Stimulated activated CD8-positive, alpha-beta memory T cell treated with anti-CD3 and anti-CD28 coated beads, Interleukin-15, amount 100 ng/mL, for 48 hours (primary cell): ENCODE measurements at places on chromosomes 11 and 22.

GRCh38 chr11:17432002-17432401 is 43.5 kb upstream of the KCNJ11 start:
- DNase-seq = no peak

DNA sequence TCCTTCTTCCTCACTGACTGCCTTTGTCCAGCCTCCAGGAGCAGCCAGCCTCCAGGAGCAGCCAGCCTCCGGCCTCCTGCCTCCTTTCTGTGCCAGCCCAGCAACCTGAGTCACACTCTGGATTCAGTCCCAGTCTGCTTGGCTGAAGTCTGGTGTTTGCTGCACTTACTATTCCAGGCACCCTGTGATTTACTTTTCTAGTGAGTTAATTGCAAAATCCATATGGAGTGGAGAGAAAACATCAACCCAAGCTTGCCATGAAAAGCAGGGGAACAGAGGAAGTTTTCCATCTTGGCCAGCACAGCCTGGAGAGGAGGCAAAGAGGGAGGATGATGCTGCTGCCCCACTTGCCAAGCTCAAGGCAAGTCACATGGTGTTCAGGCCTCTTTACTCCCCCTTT is 400.5 kb downstream of the TENM4 start:
- no peak for DNase-seq

GRCh38 chr11:104043142-104043541 is 6.7 kb downstream of the DDI1 start:
- no peak for DNase-seq

DNA sequence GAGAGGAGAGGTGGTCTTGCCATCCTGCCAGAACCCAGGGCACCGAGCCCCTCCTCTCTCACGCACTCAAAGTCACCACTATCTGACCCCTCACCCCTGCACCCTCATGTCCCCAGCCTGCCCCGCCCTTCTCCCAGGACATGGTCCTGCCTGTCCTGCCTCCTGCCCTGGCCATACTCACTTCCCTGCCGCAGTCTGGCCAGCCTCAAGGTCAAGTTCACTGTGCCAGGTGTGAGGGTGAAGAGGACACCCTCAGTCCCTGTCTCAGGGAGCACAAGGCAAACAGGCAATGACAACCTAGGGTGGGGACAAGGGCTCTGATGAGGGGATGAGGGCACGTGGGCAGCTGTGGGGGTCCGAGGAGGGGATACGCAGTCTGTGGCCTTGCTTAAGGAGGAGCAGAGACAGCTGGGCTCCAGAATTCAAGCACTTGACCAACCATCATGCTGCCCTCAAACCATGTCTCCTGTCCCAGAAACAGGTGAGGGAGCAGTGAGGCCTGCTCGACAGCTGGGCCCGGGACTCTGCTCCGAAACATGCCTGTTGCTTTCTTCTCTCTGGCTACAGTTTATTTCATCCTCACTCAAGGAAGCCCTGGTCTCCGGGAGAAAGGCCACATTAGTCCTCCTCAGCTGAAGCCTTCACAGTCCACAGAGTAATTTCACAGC is 36.6 kb downstream of the PDGFB start:
- no peak for DNase-seq

DNA sequence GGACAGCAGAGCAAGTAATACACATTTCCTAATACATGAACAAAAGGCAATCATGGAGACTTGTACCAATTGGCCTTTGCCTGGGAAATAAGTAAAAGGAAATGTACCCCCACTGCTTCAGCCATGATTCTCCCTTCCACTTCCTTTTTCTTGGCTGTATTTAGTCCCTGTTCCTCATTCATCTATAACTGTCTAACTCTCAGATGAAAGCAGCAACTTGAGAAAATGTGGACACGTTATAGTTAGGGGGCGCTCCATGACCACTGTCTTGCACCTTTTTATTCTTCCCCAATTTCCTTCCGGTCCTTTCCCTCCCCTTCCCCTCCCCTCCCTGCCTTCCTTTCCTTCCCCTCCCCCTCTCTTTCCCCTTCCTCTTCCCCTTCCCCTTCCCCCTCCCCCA is 61.3 kb upstream of the BARX2 start:
- no peak for DNase-seq

DNA sequence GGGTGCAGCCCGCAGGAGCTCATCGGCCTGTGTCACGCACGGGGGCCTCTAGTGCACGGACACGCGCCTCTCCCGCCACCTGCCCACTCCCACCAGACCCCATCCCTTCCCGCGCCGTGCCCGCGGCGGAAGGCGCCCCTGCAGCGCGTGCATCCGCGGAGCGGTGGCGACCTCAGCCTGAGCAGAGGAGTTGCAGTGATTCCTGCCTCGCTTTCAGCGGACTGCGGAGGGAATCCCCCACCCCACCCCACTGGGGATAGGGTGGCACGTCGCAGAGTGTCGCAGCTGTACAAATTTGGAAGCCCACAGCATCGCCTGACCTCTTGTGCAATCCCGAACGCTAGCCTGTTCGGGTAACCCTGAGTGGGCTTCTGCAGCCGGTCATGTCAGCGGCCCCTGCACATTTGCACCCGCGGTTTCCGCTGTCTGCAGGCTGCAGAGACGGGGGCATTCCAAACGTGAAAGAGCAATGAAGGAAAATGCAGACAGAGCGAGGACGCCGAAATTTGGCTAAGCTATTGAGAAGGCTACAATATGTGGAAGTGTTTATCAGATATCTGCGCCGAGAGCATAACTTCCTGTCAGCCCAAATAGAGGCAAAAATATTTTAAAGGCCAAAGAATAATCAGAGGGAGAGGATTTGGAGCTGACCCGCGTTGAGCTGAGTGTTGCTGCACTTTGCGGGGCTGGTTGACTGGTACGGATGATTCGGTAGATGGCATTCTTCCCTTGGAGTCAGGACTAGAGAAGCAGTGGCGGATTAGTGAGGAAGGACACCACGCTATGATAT is 617 bp upstream of the ARHGAP20 start:
- DNase-seq = no peak

GRCh38 chr22:46065691-46066454 is 84.5 kb upstream of the PPARA start:
- no peak for DNase-seq

GRCh38 chr11:119711476-119711875 is 17.5 kb downstream of the NECTIN1 start:
- DNase-seq = no peak
